ENCODE measurements at places on chromosomes 3 and 15.

DNA sequence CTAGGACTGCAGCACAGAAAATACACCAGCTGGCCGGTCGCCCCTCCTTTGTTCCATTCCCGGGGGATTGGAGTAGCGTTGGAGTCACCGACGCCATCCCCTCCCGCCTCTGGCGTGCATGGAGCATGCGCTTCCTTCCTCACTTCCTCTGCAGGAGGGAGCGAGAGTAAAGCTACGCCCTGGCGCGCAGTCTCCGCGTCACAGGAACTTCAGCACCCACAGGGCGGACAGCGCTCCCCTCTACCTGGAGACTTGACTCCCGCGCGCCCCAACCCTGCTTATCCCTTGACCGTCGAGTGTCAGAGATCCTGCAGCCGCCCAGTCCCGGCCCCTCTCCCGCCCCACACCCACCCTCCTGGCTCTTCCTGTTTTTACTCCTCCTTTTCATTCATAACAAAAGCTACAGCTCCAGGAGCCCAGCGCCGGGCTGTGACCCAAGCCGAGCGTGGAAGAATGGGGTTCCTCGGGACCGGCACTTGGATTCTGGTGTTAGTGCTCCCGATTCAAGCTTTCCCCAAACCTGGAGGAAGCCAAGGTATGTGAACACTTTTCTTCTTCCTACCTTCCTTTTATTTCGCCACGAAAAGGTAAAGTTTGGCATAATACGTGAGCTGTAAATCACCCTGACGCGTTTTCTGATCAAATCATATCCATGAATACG, at the start of gene SCG3:
TSS of gene SCG3 (plus strand) at position 201 of the 661 bp plus-strand sequence. CDS start at position 454, 253 bp downstream.
- ATAC-seq: peak; percentile 66

- no peak for ATAC-seq
These were observed 16.0 kb upstream of the SRP14 start for GRCh38 chr15:40054855-40055575.

- peak; percentile 53 for ATAC-seq
These were observed 135.1 kb downstream of the TMCO5A start for GRCh38 chr15:38069511-38070011.

GRCh38 chr15:93920204-93920603, 311.2 kb upstream of the MCTP2 start:
- no peak for ATAC-seq

GRCh38 chr3:181066143-181067087, 76.9 kb upstream of the DNAJC19 start:
- no peak for ATAC-seq

DNA sequence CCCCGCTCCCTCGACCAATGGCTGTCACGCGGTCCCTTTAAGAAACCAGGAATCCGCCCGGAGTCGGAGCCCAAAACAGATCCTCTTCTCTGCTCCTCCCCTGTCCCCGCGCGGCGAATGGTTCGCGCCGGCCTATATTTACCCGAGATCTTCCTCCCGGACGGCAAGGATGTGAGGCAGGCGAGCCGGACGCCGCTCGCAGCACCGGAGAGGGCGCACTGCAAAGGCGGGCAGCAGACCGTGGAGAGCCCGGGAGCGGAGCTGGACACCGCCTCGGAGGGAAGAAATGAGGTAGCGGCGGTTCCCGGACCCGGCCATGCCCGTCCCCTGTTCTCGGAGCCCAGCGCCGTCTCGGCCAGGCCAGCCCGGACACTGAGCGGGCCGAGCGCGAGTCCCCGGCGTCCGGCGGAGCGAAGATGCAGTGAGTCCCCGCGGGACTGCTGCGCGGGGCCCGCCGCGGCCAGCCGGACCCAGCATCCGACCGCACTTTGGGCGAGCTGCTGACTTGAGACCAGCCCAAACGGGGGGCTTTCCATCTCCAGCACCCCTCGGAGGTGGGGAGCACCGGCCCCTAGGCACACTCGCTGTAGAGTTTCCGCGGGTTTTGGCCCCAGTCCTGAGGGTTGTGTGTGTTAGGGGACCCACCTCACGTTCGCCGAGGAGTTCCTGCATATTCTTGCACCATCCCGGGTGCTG, at the start of gene FAM43A:
TSS of gene FAM43A (plus strand) at position 166 of the 696 bp plus-strand sequence. CDS start 944 bp downstream, outside the sequence.
- peak; percentile 86 for ATAC-seq

GRCh38 chr3:21117370-21117769, 633.6 kb downstream of the ZNF385D start:
- ATAC-seq: no peak

DNA sequence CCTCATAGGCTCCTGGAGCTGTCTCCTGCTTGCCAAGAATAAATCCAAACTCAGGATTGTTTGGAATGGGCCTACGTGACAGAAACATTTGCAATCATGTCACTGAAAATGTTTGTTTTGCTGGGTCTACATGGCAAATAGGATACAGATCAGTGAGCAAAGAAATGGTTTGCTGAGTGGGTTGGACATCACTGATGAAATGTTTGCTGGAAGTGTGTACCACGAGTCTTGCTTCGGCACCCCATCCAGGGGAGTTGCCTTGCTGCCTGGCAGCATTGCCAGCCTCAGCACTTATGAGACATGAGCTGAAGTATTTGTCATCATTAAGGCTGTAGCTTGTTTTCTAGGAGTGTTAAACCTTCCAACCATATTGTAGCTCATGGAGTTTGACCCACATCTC, 213.3 kb upstream of the CFAP20DC start:
- ATAC-seq: no peak

GRCh38 chr15:68417051-68417450, 14.9 kb downstream of the ITGA11 start:
- no peak for ATAC-seq

- ATAC-seq: no peak
These were observed 745.6 kb downstream of the VGLL3 start for GRCh38 chr3:86245360-86245759.
